ENCODE measurements at places on chromosomes 2 and 18.

GRCh38 chr2:174086708-174087107 is 121.5 kb upstream of the SP3 start:
- no peak for DNase-seq

GRCh38 chr2:187549193-187549592 is 5.0 kb downstream of the TFPI start:
- DNase-seq, result no peak

DNA sequence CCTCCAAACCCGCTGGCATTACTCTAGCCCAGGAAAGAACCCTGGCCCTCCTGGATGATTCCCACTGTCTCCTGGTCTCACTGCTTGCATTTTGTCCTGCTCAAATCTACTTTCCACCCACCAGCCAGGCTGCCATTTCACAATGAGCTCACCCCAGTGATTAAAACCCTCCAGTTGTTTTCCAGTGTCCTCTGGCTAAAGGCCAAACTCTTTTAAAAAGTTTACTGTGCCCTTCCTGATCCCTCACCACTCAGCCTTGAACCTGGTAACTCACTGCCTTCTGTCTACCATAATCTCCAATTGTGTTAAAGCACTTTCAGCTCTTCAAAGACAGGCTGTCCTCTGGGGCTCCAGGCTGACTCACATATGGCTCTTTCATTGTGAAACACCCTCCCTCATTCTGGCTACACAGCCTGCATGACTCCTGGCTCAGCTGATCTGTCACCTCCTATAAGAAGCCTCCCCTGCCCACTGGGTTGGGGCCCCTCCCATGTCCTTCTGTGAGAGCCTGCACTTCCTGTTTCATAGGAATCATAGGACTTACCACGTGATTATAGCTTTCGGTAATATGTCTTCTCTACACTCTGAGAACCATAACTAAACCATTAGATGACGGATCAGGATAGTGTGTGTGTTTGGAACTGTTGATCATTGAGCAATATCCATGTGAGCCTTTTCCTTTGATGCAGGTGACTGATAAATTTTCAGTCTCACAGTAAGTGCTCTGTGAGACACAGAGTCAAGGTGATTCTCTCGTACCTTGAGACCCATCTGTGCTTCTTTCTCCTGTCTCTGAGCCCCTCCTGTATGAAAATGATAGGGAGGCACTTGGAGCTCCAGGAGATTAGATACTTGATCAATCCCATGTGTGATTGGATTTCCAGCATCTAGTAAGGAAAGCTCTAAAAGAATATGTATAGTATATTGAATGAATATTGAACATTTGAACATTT is 590.8 kb upstream of the ID2 start:
- DNase-seq, result peak; percentile 98

DNA sequence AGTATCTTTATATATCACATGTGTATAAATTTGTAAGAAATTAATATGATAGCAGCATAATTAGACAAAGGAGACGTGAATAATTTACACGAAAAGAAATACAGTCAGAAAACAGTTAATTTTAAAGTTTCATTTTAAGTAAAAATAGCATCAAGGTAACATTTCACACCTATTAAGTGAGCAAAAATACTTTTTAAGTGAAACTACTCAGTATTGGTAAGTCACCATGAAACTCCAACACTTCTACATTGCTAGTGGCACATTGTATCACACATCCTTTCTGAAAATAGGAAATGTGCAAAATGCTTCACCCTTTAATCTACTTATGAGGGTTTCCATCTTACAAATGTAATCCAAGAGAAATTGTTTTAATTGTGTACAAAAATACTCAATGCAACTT is 287.9 kb upstream of the EPAS1 start:
- DNase-seq, result no peak

DNA sequence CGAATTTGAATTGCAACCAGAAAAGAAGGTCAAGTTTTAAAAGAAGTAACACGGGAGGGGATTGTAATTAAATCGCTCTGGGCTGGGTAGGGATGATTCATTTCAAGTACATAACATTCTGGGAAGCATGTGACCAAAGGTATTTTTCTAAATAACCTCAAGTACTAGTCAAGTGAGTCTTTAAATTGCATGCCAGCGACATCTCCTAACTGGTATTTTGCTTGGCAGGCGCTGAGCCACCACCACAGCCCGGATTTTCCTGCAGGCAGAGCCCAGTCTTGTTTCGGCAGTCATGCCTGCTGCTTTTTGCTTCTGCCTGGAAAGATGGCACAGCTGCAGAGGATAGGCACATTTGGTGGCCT is 33.7 kb upstream of the NPAS2 start:
- DNase-seq, result peak; percentile 81

DNA sequence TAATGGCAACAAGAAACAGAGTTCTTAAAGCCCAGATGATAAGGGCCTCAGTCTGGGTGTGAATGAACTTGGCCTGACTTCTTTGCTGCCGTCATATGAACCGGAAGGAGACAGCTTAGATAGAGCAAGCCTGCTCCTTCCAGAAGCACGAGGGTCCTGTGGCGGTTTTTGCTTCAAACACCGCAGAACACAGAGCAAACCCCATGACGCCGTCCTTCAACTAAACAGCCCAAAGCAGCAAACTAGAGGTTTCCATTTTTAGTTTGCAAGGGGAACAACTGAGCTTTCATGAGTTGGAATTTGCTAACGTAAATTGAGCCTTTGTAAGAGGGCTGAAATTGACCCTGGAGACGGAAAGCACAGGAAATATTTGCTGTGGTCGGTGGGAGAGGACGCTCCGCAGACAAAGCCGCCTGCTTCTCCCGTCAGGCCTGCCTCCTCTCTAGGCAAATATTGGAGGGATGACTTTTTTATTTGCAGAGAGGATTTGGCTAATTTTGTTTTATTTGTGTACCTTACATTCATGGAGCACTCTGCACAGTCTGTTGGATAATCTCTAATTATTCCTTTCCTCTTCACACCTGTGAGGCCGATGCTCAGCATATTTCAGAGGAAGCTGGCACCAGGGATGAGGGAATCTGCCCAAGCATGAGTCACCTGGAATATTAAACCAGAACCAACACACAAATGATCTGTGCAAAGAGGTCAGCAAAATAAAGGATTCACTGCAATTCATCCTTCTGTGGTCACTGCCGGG is 134.0 kb upstream of the NCK2 start:
- DNase-seq, result no peak

- DNase-seq, result no peak
Measured at GRCh38 chr2:215314896-215315295, 3.0 kb downstream of the ATIC start.

DNA sequence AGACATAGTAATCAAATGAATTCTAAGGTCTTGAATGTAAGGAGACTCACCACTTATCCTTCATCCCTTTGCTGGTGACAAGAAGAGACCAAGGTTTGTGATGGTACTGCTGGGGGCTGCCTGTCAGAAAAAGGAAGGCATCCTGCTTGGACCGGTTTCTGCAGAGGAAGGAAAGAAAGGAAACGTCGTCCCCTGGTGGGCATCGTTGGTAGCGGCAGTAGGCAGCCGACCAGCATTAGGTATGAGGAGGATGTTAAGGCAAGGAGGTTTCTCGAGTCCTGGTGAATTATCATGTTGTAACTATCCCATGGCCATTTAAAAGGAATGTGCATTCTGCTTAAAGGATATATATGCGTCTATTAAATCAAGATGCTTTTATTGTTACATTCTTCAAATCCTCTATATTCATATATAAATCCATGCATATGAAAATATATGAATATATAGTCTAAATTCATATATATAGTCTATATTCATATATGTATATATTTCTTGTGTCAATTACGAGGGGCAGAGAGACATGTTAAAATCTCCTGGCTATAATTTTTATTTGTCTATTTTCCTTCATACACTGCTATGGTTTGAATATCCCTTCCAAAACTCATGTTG is 94.4 kb upstream of the TGFA start:
- peak; percentile 77 for DNase-seq

DNA sequence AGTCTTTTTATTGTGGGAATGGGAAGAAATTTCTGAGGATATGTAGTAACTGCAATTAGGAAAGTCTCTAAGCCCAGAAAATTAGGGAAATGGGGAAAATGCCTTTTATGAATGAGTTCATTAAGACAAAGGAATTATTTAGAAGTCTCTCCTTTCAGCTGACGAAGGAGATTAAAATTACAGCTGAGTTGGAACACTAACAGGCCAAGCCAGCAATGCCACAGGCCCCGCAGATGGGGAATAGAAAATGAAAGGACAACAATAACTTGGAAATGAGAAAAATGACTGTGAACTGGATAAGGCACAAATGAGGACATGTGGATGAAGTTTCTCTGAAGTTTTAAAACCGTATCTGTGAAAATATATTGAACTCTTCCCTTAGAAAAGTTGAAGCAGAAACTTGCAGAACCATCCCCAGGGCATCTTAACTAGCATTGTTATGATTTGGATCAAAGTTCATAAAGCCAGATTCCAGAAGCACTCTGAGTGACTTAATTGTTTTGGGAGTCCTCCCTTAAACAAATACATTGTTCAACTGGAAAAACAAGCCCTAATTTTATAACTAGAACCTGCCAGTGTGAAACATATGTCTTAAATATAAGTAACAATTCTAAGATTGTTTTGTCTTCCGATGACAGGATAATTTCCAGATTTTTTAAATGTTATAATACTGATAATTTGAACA is 51.3 kb downstream of the C2orf76 start:
- peak; percentile 21 for DNase-seq

- DNase-seq, result peak; percentile 7
Measured at GRCh38 chr2:44537264-44537663, 175.5 kb downstream of the CAMKMT start.

Data from choroid plexus epithelial cell (primary cell).